ENCODE measurements at places on chromosomes 6 and 20. TPM values are rescaled to one million over a fixed set of nuclear protein-coding genes. Genes with fewer than 3 reads are reported as not detected.

EPHA7 gene
- total RNA-seq: under 0.01 TPM

CALHM4 gene
- 0.22 TPM for total RNA-seq

MATN4 gene
- total RNA-seq: not detected

MTRF1L gene
- total RNA-seq: 12.9 TPM

C20orf202 gene
- not detected for total RNA-seq

MUC22 gene
- not detected for total RNA-seq

SOX18 gene
- total RNA-seq: 29.6 TPM

RNF182 gene
- total RNA-seq: 0.22 TPM

SSTR4 gene
- total RNA-seq: not detected

TRMT6 gene
- total RNA-seq: 6.0 TPM
